ENCODE measurements at places on chromosomes 2 and 18. TPM values are rescaled to one million over a fixed set of nuclear protein-coding genes. Genes with fewer than 3 reads are reported as not detected.

- no peak for DNase-seq
These were observed 42.1 kb downstream of the CALCRL start for GRCh38 chr2:187405921-187406320.

- DNase-seq, result no peak
These were observed 171.3 kb upstream of the OSR1 start for GRCh38 chr2:19529677-19530076.

GRCh38 chr2:28661589-28662001 lies 90.0 kb upstream of the PPP1CB start:
- DNase-seq, result no peak

GRCh38 chr2:54981385-54981784 lies 68.9 kb downstream of the RTN4 start:
- DNase-seq, result no peak

GRCh38 chr2:123540291-123540690 lies 484.8 kb upstream of the CNTNAP5 start:
- DNase-seq, result no peak

Gene TTC32
- 24.8 TPM for polyA plus RNA-seq

Gene XIRP2
- polyA plus RNA-seq, result 0.26 TPM

Gene OSBPL1A
- polyA plus RNA-seq, result 6.7 TPM

Gene ALPP
- not detected for polyA plus RNA-seq

Gene MXD1
- polyA plus RNA-seq, result 7.2 TPM

Gene TCF23
- 0.93 TPM for polyA plus RNA-seq

Gene PSTPIP2
- polyA plus RNA-seq, result 58.7 TPM

Gene ADD2
- polyA plus RNA-seq, result 0.47 TPM
